ENCODE measurements at places on chromosomes 2 and 18. TPM values are rescaled to one million over a fixed set of nuclear protein-coding genes. Genes with fewer than 3 reads are reported as not detected.

DNA sequence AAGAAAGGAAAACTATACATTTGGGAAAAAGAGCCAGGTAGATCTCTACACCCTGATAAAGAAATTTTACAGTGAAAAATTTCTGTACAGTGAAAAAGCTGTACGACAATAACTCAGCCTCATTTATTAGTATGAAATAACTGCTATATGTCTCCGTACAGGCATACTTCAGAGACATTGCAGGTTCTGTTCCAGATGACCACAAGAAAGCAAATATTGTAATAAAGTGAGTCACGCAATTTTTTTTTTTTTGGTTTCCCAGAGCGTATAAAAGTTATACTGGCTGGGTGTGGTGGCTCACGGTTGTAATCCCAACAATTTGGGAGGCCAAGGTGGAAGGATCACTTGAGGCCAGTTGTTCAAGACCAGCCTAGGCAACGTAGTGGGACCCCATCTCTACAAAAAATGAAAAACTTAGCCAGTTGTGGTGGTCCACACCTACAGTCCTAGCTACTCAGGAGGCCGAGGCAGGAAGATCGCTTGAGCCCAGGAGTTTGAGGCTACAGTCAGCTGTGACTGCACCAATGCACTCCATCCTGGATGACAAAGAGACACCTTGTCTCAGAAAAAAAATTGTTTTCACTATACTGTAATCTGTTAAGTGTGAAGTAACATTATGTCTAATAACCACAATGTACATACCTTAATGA is 28.2 kb upstream of the AMMECR1L start:
- no peaks in the 10 kb centered on the region for H3K36me3 ChIP-seq
- no peak overlapping the region for H3K4me3 ChIP-seq
- H3K27ac ChIP-seq = no peak overlapping the region
- DNase-seq = no peak

GRCh38 chr2:128594953-128595677 is 276.4 kb upstream of the HS6ST1 start:
- no peaks in the 10 kb centered on the region for H3K36me3 ChIP-seq
- H3K4me3 ChIP-seq = no peak overlapping the region
- no peak for DNase-seq
- no peaks in the 10 kb centered on the region for H3K4me1 ChIP-seq
- H3K27me3 ChIP-seq = no peaks in the 10 kb centered on the region

DNA sequence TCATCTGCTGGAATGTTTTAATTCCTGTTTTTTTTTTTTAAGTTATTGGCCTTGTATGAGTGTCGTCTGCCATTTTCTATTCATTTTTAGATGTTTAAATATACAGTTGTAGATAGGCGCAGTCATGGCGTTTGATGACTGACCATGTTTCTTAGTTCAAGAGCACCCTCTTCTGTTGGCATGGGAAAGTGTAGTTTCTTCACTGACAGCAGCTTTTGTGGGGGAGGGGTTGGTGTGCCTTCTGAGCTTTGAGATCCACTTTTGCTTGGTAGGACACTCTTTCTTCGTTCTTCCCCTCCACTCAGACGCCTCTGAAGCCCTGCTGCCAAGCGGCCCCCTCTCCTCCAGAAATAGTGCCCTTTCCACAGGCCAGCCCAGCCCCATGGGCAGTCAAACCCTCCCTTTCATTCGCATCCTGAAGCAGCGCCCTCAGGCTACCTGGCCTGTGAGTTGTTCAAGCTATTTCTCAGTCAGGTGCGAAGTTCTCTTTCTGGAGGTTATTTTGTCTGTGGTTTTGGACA is 492.0 kb downstream of the TNS1 start:
- H3K27me3 ChIP-seq = no peaks in the 10 kb centered on the region
- H3K36me3 ChIP-seq = no peaks in the 10 kb centered on the region
- no peaks in the 10 kb centered on the region for H3K4me1 ChIP-seq
- H3K27ac ChIP-seq = no peak overlapping the region
- DNase-seq = no peak
- H3K4me3 ChIP-seq = no peak overlapping the region

GRCh38 chr18:11565716-11566115 is 43.7 kb upstream of the SLC35G4 start:
- H3K27ac ChIP-seq = no peak overlapping the region
- no peaks in the 10 kb centered on the region for H3K4me1 ChIP-seq
- H3K4me3 ChIP-seq = no peak overlapping the region
- DNase-seq = no peak

- H3K4me3 ChIP-seq = no peak overlapping the region
- H3K27me3 ChIP-seq = no peaks in the 10 kb centered on the region
- no peak overlapping the region for H3K27ac ChIP-seq
- H3K4me1 ChIP-seq = peaks cover 3% of the 10 kb centered on the region
Measured at GRCh38 chr2:8495189-8495989, 186.5 kb upstream of the ID2 start.

DNA sequence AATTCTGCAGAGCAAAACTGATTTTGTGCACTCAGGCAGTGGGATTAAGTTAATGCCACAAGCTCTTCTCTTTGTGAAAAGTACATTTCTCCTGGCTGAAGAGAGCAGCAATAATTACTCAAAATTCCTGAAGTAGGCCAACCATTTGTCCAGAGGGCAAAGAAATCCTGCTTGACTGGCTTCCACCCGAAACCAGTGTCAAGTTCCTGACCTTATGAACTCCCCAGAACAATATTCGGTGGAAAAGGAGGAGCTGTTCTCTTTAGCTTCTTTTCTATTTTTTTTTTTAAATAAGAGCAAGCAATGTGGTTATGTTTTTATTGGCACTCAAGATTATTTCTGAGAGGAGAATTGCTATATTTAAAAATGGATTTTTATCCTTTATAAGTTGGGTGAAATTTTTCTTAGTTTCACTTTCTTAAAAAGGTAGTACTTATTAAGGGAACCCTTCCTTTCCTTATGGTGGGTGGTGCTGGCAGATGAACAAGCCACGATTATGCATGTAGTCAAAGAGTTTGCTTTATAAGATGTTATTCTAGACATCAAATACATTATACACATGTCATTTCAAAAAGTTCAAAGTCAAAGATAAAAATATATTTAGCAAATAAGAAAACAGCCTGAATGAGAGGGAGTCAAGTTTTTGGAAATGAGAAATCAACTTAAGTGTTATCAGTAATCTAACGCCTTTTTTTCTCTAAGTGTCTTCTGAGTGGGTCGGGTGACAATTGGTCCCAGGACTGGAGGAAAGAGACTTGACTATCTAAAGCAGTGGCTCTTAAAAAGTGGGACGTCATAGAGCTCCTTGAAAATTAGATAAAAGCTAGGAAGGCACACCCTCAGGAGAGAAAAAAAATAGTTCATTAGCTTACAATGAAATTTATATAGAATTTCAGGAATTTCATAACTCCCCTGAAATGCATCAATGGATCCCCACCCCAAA is 194.5 kb downstream of the IKZF2 start:
- H3K36me3 ChIP-seq = no peaks in the 10 kb centered on the region
- H3K4me1 ChIP-seq = peaks cover 3% of the 10 kb centered on the region
- no peak overlapping the region for H3K4me3 ChIP-seq
- no peak for DNase-seq
- no peak overlapping the region for H3K27ac ChIP-seq
- no peaks in the 10 kb centered on the region for H3K27me3 ChIP-seq

GRCh38 chr2:2762913-2763312 is 431.8 kb upstream of the MYT1L start:
- H3K27ac ChIP-seq = no peak overlapping the region
- no peaks in the 10 kb centered on the region for H3K4me1 ChIP-seq
- no peak for DNase-seq

DNA sequence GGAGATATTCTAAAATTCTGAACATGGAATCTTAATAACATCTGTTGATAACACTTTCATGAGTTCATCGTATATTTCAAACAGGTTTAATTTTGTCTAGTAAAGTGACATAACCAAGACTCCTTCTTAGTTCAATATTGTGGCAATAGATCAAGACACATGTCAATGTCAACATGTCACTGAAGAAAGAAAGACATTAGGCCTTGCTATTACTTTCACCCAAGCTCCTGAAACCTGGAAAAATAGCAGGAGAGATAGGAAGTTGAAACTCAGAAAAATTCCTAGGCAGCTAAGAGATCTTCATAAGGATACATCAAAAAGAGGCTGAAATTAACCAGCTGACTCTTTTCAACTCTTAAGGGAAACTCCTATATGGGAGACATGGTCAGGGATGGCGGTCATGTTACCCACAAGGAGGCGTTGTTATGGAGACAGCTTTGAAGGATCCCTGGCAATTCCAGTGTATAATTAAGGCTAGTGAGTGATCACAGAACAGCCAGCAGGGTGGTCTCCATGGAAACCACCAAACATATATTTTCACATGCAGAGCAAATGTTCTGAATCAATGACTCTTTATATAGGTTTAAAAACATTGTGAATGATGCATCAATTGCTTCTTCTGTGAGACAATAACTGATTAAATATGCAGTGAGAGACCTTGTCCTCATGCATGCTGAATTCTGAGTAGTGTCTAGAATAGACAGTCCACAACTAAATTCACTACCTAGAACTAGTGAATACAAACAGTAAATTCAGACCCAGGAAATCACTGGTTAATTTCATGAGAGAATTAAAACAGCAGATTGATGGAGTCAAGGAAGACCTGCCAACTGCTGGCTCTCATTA is 115.3 kb upstream of the RIOK3 start:
- no peaks in the 10 kb centered on the region for H3K27me3 ChIP-seq
- H3K4me1 ChIP-seq = no peaks in the 10 kb centered on the region
- H3K36me3 ChIP-seq = no peaks in the 10 kb centered on the region
- H3K27ac ChIP-seq = no peak overlapping the region
- DNase-seq = no peak

GRCh38 chr18:8699948-8700347 is 5.4 kb upstream of the MTCL1 start:
- peaks cover 40% of the 10 kb centered on the region for H3K27me3 ChIP-seq
- H3K4me1 ChIP-seq = peaks cover 18% of the 10 kb centered on the region
- no peaks in the 10 kb centered on the region for H3K36me3 ChIP-seq
- no peak overlapping the region for H3K27ac ChIP-seq
- H3K4me3 ChIP-seq = no peak overlapping the region

DNA sequence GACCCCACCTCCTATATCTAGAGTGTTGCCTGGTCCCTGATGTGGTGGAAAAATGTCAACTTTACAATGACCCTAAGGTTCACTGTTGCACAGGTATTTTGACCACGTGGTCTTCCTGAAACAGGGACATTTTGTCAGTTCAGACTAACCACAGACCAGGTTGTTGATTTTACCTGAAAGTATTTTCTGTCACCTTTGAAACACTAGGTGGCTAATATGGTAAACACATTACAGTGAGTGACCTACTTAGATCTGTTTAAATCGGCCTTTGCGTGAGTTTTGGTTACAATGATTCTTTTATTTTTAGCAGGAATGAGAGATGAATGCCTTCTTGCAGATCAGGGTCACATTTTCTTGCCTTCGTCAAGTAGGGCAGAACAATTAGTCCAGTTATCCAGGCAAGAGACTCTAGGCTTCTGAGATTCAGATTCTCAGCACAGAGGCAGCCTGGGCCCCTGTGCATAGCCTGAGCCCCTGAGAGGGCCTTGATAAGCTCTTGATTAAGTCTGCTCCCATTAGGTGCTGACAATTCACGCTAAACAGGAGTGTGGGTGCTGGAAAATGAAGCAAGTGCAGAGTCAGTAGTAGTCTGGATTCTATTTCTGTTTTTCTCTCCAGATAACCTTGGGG is 226.2 kb downstream of the KCNS3 start:
- H3K27me3 ChIP-seq = no peaks in the 10 kb centered on the region
- H3K4me1 ChIP-seq = no peaks in the 10 kb centered on the region
- no peak overlapping the region for H3K4me3 ChIP-seq
- H3K27ac ChIP-seq = no peak overlapping the region

DNA sequence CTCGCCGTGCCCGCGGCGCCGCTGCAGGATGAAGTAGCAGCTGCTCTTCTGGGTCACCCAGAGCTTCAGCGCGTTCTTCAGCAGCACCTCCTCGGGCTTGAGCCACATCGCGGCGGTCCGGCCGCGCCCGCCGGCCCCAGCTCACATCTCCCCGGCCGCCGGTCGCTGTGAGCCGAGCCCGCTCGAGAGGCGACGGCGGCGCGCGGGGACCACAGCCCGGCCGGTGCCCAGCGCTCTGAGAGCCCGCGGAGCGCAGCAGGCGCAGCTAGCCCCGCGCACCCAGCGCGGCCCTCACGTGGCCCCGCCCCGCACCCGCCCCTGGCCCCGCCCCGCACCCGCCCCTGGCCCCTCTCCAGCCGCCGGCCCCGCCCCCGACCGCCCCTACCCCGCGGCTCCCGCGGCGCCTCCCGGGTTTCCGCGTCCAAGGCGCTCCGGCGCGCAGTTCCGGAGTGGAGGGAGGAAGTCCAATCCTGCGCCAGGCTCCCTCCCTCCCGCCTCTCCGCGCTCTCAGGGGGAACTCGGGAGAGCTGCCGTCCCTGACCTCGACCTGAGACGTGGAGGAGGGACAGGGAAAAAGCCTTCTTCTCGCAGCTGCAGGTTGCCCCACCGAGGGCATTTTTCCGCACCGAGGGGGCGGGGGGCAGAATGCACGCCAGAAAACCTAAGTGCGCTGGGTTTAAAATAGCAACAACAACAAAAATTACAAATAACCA is at the start of gene TBC1D8:
TSS of gene TBC1D8 (minus strand) at position 237 of the 713 bp plus-strand sequence. CDS start at position 108, 129 bp downstream.
- H3K27ac ChIP-seq = no peak within 1 kb of the TSS
- peak within 1 kb of the TSS; percentile 72 for H3K4me3 ChIP-seq
- peaks cover 5% of the 10 kb centered on the region for H3K27me3 ChIP-seq
- H3K36me3 ChIP-seq = no peaks in the 10 kb centered on the region
- H3K4me1 ChIP-seq = peaks cover 28% of the 10 kb centered on the region

- H3K4me3 ChIP-seq = no peak overlapping the region
- H3K4me1 ChIP-seq = no peaks in the 10 kb centered on the region
- H3K27me3 ChIP-seq = no peaks in the 10 kb centered on the region
- DNase-seq = no peak
- H3K36me3 ChIP-seq = no peaks in the 10 kb centered on the region
Measured at GRCh38 chr18:37403100-37403781, 162.4 kb downstream of the CELF4 start.

DNA sequence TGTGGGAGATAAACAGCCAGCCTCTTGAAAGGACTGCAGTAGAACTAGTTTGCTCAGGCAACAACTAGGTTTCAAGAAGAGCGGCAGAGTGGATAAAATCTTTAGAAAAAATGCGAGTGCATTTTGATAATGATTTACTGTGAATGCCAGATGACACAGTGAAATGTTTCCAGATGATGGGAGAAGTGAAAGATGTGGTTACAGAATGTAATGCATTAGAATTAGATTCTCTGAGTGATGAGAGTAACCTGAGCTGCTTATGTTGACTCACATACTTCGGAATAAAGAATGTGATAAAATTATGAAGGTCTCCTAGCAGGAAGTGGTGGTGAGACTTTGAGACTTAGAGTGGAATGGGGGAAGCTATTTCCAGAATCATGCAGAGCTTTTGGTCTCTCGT is 184.3 kb downstream of the GULP1 start:
- H3K27ac ChIP-seq = no peak overlapping the region

DUSP19 gene
- 0.14 TPM for total RNA-seq

SERPINB7 gene
- total RNA-seq = not detected

CCL20 gene
- total RNA-seq = 2.2 TPM

PLEKHB2 gene
- total RNA-seq = 71.7 TPM

CTDSP1 gene
- total RNA-seq = 70.5 TPM
